Stimulated activated CD4-positive, alpha-beta T cell treated with anti-CD3 and anti-CD28 coated beads, Interleukin-12 subunit alpha, Interleukin-12 subunit beta, amount 100 ng/mL, for 4 hours (primary cell): ENCODE measurements at places on chromosomes 3 and 15.

- no peak for DNase-seq
These were observed 130.3 kb upstream of the PFN2 start for GRCh38 chr3:150101016-150101415.

- DNase-seq = no peak
These were observed 80.7 kb upstream of the ZNF280D start for GRCh38 chr15:56813995-56814394.

DNA sequence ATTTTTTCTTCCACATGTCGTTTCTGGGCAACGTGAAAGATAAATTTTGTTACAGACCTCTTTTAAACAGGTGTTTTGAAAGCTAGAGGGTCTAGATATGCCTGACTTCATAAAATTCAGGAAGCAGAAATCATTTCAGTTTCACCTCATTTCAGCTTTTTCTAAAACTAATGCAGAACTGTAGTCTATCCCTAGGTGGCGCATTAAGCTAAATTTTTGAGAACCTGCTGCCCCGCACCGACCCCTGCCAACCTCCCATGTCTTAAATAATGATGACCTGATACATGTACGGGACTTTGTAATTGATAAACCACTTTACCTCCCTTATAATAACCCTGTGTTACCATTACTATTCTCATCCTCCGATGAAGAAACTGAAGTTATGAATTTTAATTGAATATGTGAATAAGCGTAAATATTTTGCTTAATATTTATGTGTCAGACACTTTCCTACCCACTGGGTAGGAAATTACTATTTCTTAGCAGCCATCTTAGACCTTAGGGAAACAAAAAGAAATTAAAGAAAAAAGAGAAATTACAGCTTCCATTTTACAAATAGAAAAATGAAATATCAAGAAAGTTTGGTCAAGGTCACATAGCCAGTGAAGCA lies 78.7 kb upstream of the GCNT3 start:
- no peak for DNase-seq

DNA sequence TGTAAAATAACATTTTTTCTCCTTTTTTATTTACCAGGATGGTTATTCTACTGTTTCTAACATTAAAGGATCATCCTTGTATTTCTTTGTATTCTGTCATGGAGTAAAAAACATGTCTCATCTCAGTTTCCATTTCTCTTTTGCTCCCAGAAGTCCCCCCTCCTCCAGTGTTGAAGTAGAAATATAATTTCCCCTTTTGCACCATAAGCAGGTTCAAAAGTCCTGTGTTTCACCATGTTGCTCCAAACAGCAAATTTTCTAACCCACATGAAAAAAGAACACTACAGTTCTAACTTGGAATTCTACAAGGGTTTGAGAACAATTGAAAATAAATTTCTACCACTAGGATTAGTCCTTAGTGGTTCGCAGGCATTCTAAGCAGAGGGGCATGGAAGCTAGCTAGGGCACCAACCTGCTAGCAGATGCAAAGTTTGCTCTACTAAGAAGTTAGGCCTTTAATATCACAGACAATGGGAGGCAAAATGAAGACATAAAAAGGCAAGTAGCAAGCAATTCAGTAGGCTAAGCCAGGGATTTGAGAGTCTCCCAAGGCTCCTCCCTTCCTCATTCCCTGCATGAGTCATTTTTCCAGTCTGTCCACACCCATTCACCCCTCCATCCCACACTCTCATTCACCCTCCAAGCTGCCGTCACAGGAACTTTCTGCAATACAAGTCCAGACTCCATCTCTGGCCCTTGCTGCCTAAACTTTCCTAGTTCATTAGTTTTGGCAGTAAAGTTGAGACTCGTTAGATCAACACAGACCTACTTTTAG lies 2.3 kb upstream of the MBNL1 start:
- no peak for DNase-seq

- no peak for DNase-seq
These were observed 372.1 kb downstream of the ROBO2 start for GRCh38 chr3:77412021-77412438.

DNA sequence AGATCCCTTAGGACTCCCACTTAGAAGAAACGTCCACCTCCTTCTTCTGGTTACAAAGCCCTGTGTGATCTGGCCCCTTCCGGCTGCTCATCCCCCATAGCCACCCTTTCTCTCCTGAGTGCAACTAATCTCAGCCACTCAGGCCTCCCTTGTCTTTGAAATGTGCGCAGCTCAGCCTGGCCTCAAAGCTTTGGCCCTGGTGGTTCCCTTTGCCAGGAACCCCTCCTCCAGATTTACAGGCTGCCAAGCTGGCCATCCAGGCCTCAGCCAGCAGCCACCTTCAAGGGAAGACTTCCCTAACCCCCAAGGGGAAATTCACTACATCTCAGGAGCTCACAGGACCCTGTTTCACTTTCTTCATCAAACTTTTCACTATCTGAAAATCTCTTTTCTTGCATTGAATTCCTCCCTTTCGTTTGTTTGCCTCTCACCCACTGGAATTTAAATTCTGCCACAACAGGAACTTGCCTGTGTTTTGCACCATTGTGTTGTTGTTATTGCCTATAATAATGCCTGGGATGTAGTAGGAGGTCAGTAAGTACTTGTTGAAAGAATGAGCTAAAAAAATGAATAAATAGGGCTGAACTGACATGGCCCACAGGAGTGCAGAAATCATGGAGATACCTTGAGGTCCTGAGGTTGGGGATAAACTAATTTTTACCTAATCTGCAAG lies 109.5 kb upstream of the PFN2 start:
- DNase-seq = no peak
